ENCODE measurements at places on chromosomes 13 and 19. TPM values are rescaled to one million over a fixed set of nuclear protein-coding genes. Genes with fewer than 3 reads are reported as not detected.

Gene KCNC3
- 5.9 TPM for total RNA-seq

Gene CGB1
- total RNA-seq: not detected

Gene CD79A
- total RNA-seq: not detected

Gene ATP1A3
- total RNA-seq: 217 TPM

Gene ZNF682
- 25.0 TPM for total RNA-seq
